ENCODE measurements at places on chromosomes 3 and 15.

- peak; percentile 37 for DNase-seq
Observed at GRCh38 chr3:41716471-41716870, 245.4 kb downstream of the ULK4 start.

DNA sequence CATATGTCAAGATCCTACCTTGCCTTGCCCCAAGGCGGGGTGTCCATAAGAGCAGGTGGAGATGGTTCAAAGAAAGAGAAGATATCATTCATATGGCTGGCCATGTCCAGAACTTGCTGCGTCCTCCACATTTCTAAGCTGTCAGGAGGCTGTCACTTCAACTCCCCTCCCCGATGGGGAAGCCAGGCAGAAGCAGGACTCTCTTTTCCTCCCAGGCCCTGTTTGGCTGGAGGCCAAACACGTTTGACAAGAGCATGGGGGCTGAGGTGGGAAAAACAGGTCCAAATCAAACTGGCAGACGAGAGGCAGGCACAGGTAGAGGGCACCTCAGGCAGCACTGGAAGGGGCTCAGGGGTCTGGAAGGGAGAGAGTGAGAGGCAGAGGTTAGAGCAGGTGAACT is 37.7 kb downstream of the MESD start:
- peak; percentile 17 for DNase-seq

GRCh38 chr15:69209661-69210060 is 49.2 kb downstream of the GLCE start:
- DNase-seq: no peak

GRCh38 chr3:138289701-138290100 is 40.0 kb downstream of the NME9 start:
- no peak for DNase-seq

DNA sequence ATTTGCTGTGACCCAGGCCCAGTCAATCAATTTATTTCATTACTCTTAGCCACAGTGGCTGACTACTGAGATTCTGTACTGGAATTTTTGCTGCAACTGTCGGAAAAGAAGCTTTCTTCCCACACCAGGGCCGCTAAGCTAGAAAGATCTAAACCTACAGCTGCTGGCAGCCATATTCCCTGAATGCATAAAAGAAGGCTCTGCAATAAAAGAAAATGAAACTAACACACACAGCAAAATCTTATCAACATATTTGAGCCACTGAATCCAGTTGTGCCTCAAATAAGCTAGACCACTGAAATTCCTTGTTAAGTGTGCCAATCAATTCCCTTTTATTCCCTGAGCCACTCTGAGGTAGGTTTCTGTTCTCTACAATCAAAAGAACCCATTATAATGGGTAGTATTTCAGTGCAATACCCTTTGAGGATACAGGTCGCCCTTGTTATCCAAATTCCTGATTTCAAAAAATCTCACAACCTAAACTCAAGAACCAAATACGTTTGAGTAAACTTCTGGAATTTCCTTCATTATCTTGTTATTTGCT is 60.3 kb downstream of the MYO9A start:
- DNase-seq: no peak

DNA sequence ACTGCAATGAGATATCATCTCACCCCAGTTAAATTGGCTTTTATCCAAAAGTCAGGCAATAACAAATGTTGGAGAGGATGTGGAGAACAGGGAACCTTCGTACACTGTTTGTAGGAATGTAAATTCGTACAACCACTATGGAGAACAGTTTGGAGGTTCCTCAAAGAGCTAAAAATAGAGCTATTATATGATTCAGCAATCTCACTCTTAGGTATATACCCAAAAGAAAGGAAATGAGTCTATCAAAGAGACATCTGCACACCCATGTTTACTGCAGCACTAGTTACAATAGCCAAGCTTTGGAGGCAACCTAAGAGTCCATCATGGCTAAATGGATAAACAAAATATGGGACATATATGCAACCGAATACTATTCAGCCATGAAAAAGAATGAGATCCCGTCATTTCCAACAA is 68.0 kb upstream of the HES1 start:
- peak; percentile 7 for DNase-seq

DNA sequence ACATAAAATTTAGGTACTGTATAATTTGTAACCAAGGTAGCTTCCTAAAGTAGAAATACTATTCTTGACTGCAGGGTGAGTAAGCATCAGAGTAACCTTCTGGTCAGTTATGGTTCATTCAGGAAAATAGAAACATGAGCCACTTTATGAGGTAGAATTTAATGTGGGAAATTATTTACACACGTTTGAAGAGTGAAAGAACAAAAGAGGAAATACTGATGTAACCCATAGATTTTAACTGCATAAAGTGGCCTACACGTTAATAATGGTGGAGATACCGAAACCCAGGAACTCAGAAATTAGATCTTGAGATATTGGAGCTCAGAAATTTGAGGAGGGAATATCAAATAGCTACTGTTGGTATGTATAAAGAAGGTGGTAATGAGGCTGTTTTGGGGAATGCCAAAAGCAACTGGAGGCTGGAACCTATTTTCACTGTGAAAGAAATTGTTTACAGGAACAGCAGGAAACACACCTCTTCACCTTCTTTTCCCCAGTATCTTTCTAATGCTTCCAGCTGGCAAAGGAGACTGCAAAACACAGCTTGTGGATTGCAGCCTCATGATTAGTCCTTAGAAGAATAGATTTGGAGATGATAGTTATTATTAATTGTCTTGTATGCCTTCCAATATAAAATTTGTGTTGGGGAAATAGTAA is 216.1 kb downstream of the DOCK3 start:
- no peak for DNase-seq

DNA sequence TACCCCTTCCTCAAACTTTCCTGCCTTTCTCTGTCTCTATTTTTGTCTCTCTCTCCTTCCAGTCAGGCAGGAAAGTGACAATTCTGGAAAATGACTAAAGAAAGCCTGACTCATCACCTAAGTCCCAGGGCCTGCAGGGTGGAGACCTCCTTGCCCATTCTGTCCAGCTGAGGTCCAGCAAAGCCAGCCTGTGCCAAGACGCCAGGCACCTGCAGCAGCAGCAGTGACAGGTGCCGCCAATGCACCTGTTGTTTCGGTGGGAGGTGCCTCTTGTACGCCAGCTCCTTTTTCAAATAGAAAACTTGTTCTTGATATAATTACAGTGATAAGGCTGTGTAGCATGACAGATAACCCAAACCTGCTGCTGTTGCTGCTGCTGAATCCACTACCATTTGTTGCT is 501.3 kb downstream of the NTRK3 start:
- DNase-seq: no peak

- peak; percentile 76 for DNase-seq
Observed at GRCh38 chr3:45537970-45538640, 56.4 kb upstream of the LIMD1 start.

GRCh38 chr15:94004697-94005096 is 226.7 kb upstream of the MCTP2 start:
- no peak for DNase-seq

DNA sequence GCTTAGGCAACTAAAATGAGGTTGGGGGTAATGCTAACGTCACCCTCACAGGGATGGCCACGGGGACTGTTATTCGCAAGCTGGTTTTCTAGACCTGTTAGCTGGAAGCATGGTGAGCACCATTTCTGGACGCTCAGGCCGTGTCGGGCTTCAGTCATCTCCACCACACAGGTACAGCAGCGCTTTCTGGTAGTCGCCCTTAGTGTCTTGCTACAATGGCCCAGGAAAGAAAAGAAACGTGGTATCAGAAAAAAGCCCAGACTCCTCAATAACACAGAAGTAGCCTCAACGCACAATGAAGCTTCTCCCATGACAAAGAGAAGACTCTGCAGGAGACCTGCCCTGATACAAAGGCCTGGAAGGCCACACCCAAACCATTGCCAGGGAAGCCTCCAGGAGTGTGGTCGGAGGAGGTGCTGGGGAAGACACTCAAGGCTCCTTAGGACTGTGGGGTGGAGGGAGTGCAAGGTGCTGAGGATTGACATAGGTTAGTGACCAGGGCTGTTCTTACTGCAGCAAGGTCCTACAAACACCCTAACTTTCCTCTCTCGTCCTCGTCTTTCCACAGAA is 50.2 kb downstream of the ANXA2 start:
- no peak for DNase-seq

- DNase-seq: peak; percentile 50
Observed at GRCh38 chr15:48190932-48191573, 412 bp upstream of the CTXN2 start.

DNA sequence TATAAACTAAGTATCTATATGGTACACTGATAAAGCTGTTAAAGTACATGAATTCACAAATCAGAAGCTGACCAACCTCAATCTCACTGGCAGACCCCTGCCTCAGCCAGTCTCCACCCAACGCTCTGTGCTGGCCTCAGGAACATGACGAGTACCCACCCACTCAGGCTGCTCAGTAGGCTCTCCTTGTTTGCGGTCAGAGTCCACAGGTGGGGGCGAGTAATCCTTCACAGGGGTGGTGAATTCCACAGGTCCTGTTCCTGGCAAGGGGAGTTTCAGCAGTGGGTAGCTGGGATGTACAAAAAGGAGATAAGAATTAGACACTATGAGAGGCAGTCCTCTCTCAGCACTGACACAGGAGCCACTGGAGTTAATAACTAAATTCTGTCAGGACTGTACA is 40.9 kb downstream of the SCAP start:
- no peak for DNase-seq

- DNase-seq: no peak
Observed at GRCh38 chr3:59685432-59685831, 635.6 kb upstream of the CFAP20DC start.

- no peak for DNase-seq
Observed at GRCh38 chr3:114404590-114404989, 110.8 kb downstream of the TIGIT start.

Data from AG10803 (cell line).